Memory B cell (primary cell): ENCODE measurements at places on chromosomes 5 and 9.
A peak's percentile ranks its signal among the peaks of the same experiment; 100 is the strongest.

GRCh38 chr9:132545578-132545977, 36.8 kb upstream of the BARHL1 start:
- no peak for DNase-seq

DNA sequence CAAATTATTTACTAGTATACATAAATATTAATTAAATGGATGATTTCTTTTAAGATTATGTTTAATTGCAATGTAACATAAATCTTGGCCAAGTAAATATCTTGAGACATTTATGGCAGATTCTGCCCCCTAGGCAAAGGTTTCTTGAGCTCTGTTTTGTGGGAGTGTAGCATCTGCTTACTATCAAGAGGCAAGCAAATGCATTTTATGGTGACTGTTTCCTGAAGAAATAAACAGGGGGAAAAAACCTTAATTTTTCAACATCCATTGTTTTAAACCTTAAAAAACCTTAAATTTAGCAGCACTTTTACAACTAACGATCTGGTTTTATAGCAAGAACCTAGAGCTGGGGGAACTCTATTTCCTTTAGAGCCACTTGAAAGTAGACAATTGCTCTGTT, 25.7 kb upstream of the FREM1 start:
- DNase-seq, result no peak

- DNase-seq, result no peak
Measured at GRCh38 chr5:36605241-36605640, 1.2 kb upstream of the SLC1A3 start.

GRCh38 chr5:135671052-135671705, 92.4 kb upstream of the CXCL14 start:
- no peak for DNase-seq

DNA sequence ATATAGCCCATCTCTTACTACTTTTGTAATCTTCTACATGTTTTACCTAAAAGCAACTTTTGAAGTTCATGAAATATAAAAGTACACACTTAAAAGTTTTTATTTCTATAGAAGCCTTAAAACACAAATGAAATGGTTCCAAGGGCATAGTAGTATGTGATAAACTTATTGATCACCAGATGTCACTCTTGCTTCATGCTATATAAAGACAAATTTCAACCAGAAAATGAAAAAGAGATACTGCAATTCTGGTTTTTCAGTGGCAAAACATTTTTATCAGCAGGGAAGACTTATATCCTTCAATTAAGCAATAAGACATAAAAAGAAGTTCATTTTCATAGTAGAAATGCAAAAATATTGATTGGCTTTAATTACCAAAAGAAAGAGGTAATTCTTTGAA, 69.4 kb upstream of the FBXL17 start:
- no peak for DNase-seq

DNA sequence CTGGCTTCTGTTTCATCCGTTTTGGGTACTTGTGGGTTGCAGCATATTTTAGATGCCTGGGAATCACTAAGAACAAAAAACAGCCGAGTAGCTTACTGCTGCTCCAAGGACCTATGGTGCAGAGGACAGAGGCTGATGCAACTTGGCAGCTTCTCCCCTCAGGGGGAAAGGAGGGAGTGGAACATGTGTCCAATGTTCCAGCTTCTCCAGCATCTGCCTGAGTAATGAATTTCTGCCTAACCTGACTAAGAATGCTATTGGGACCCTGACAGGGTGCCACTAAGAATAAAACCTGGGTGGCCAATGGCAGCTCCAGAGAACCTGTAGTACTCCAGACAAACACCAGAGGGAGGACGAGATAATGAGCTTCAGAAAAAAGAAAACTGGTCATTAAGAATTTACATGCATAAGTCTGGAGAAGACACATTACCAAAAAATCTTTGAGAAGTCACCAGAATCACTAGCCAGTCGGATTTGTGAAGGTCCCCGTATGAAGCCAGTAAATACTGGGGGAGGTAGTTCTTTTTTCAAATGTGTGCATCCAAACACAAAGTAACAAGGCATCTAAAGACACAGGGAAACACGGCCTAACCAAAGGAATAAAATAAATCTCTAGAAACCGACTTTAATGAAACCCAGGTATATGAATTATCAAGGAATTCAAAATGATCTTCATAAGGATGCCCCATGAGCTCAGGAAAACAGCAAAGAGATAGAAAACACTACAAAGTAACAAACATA, 293.5 kb downstream of the HINT1 start:
- peak; percentile 16 for DNase-seq

- DNase-seq, result no peak
Measured at GRCh38 chr5:149913436-149914419, 30.9 kb downstream of the PDE6A start.

DNA sequence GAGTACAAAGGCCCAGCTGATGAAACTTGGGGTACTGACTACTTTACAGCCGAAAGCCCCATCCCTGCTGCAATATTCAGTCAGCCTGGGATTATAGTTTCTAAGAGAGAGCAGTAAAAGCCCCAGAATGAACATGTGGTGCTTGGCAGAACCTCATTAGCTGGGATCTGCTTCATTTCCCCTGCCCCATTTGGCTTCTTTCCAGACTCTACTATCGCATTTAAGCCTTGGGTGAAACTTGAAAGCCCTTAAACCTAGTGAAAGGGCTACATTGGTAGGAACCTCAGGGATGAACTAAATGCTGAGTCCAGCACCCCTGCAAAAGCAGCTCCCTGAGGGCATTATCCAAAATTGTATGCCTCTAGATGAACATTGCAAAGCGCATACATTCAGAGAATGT, 631.1 kb downstream of the ACTL7B start:
- no peak for DNase-seq

GRCh38 chr9:5958273-5958672, 57.2 kb downstream of the RANBP6 start:
- DNase-seq, result no peak

DNA sequence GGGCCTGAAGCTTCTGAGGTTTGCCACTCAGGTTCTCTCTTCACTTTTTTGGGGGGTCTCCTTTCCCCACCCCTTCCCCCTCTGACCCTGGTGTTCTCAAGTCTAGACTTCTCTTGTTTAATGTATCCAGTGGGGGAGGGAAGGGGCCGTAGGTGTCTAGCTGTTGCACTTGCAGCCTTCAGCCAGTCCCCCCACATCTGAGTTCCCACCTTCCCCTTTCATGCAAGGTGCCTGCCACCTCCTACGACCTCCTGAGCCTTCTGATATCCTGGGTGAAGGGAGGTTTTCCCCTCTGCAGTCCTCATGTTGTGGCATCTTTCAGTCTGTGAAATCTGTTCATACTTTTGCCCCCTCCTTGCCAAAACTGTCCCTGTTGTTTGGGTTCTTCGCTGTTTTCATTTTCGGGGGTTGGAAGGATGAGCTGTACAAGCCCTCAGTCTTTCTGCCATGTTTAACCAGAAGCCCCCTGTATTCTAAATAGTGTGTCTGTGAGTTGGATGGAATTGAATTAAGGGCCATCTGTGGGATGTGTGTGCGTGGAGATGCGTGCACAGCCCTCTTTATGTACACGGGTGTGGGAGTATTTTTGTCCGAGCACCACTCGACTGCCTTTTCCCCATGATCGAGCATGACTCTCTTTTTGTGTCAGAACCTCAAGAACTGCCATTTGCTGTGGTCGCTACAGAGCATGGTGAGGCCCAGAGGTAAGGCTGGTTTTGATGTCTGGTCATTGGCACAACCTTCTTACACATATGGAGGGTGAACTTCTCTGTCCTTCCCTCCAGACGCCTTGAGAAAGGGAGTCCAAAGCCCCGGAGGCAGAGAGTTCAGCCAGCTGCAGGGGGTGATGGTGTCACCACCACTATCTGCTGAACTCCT, 23.6 kb downstream of the PRRC2B start:
- DNase-seq, result no peak

- no peak for DNase-seq
Measured at GRCh38 chr5:17163221-17163620, 54.2 kb upstream of the BASP1 start.
